Urinary bladder (tissue), 4 donors: ENCODE measurements at places on chromosomes 13 and 19. TPM values are rescaled to one million over a fixed set of nuclear protein-coding genes. Genes with fewer than 3 reads are reported as not detected.

GRCh38 chr13:45950386-45951000, 98.9 kb upstream of the SIAH3 start:
- DNase-seq = no peak

DNA sequence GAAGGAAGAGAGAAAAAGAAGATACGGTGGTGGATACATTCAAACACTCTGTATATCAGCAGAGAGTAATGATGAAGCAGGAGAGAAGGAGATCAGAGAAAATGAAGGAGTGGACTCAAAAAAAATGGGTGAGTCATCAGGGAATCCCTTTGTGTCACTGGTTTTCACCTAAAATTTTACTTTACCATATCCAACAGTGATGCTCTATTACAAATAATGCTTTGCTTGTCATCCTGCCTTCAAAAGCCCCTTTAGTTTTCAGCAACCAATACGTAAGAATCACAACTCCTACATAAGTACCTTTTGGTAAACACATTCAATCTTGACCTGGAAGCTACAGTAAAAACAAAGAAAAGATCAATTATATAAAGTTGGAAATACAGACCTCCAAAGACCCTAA, 88.8 kb downstream of the ENOX1 start:
- DNase-seq = no peak

GRCh38 chr13:110869805-110870706, 44.8 kb downstream of the ANKRD10 start:
- no peak for DNase-seq

DNA sequence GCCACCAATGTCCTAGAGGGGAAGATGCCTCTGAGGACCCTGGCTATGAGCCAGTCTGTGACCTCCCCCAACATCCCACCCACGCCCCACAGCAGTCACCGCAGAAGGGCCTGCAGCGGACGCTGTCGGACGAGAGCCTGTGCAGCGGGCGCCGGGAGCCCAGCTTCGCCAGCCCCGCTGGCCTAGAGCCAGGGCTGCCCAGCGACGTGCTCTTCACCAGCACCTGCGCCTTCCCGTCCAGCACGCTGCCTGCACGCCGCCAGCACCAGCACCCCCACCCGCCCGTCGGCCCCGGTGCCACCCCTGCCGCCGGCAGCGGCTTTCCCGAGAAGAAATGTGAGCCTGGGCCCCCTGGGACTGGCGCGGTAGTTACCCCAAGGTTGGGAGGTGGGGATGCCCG, 30.6 kb downstream of the DPF1 start:
- DNase-seq = no peak

DNA sequence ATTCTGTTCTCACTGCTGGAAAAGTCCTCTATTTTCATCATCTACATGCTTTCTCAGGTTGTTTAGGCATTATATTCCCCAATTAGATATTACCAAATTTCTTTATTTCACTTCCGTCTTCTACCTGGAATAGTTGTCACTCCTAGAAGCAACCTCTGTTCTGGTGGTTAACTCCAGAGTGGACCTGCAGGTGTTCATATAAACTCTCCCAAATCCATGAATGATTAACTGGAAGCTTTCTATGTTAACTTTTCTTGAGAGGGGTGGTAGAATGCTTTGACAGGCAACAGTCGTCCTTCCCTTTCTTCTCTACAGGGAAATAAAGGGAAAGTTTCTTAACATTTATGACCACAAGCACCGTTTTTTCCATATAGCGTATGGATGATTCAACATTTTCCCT, 48.4 kb upstream of the UFM1 start:
- DNase-seq = no peak

The NUCB1 gene
- polyA plus RNA-seq = 478 TPM
